ENCODE measurements at places on chromosomes 3 and 15. TPM values are rescaled to one million over a fixed set of nuclear protein-coding genes. Genes with fewer than 3 reads are reported as not detected.

DNA sequence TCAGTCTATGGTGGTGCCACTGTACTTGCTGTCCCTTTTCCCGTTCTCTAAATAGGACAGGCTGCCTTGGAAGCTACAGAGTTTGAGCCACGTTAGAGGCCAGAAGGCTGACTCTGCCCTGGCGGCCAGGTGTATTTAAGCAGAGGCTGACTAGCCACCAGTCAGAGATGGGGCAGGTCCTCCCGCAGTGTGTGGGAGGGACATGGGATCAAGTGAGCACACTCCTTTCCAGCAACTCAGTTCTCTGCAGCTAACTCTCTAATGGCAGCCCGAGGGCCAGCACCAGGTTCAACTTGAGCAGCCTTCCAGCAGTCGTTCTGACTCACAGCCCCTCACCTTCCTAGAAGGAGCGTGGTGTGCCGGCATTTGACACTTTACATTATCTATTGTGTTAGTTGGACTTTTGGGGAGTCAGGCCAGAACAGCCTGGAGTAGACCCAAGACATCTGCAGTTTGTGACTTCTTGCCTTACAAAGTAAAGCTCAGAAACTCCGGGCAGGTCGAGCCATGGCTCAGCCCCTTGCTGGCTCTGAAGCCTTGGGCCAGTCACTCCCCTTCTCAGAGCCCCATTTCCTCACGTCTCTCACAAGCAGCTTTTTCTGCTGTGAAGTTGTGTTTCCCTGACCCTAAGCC, 46.7 kb upstream of the MYZAP start:
- no peak for DNase-seq

- DNase-seq = no peak
Observed at GRCh38 chr3:120726791-120727190, 15.5 kb downstream of the RABL3 start.

- DNase-seq = no peak
Observed at GRCh38 chr3:101873619-101874018, 24.3 kb downstream of the NFKBIZ start.

DNA sequence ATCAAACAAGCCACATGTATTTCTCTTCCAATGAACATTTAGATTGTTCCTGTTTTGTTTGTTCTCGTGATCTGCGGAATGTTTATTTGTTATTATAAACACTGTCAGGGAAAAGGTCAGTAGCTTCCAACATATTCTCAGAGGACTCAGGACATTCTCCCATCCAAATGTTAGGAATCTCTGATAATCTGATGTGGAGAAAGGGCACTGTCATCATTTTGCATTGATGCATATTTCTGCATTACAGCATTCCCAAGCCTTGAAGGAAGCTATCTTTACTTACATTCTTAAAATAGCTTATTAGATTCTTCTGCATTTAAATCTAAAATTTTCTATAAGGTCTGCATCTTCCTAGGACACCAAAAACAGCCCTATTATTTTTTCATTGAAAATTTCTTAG, 10.3 kb downstream of the MYO1E start:
- DNase-seq = no peak

GRCh38 chr3:182608832-182609231, 184.5 kb upstream of the ATP11B start:
- no peak for DNase-seq

GRCh38 chr3:98763819-98764418, 779 bp downstream of the ST3GAL6 start:
- DNase-seq = no peak

- DNase-seq = no peak
Observed at GRCh38 chr3:9970020-9970652, 16.5 kb downstream of the EMC3 start.

- DNase-seq = no peak
Observed at GRCh38 chr15:96627031-96627568, 296.6 kb downstream of the NR2F2 start.

DNA sequence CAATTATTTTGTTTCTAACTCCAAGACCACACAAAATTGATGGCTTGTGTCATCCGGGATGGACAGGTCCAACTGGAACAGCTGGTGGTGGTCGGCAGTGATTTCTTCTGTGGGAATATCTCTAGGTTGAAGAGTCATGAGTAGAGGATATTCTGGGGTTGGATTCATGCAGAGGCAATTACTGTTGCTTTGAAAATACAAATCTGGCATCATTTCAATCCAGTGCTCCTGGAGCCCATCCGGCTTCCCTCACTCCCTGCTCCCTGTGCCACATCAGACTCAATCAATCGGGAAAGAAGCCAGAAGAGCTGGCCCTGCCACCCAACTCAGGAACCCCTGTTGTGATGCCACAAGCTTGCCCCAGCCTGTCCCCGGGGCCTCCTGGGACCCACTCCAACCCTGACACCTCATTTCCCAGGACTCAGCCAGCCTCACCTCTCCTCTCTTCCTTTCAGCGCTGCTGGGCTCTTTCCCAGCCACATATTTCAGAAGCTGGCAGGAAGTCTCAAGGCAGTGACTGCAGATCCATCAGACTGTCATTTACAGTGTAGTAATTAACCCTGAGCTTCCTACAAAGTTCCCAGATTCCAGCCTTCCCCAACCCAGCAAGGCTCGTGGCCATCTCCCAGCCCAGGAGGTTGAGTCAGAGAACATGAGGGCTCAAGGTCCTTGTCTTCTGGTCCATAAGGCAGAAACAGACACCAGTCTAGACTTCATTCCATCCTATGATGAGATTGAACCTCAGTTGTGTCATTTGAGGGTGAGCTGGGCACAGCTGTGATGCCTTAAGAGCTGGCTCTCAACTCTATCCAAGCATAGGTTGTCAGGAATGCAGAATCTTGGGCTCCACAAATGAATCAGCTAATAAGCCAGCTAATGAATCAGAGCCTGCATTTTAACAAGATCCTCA, 114.0 kb downstream of the FAM174B start:
- no peak for DNase-seq

- no peak for DNase-seq
Observed at GRCh38 chr15:47755941-47756340, 38.6 kb downstream of the SEMA6D start.

- DNase-seq = no peak
Observed at GRCh38 chr3:46811615-46812236, 51.5 kb downstream of the MYL3 start.

GRCh38 chr15:47412136-47412535, 305.2 kb upstream of the SEMA6D start:
- no peak for DNase-seq

GRCh38 chr3:29525254-29525881, 244.5 kb downstream of the RBMS3 start:
- no peak for DNase-seq

DNA sequence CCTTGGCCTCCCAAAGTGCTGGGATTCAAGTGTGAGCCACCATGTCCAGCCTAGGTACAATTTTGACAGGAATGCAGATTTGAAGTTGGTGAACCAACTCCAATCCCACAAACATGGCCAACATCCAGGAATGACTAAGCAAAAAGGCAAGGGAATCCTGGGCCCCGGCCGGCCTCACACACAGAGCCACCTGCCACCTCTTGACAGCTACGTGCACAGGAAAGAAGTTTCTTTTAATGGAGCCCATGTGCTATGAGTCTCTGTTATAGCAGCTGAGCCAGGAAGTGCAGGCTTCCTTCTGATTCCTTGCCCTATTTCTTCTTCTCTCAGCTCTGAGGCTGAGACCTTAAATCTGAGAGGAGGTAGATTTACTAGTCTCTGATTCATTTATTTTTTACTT, 8.8 kb downstream of the TMEM40 start:
- DNase-seq = peak; percentile 56

DNA sequence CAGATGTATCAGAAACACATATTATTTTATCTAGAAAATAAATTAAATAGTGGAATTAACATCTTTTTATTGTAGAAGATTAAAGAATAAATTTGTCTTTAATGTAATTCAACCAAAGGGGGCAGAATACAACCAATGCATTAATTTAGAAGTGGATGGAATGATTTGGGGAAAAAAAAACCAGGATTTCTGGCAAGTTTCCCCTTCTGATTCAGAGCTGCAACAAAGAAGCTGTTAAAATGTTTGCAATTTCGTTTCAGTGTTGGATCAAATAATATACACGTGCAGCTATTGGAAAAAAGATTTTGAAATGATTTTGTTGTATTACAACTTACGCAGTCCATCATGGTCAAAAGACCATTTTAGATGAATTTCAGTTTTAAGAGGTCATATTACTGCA, 71.6 kb upstream of the ZNF280D start:
- no peak for DNase-seq

- peak; percentile 80 for DNase-seq
Observed at GRCh38 chr3:151837057-151837456, 23.1 kb downstream of the AADAC start.

- DNase-seq = no peak
Observed at GRCh38 chr15:27237319-27237939, 266.4 kb downstream of the GABRG3 start.

- no peak for DNase-seq
Observed at GRCh38 chr3:29099775-29100174, 181.1 kb upstream of the RBMS3 start.

DNA sequence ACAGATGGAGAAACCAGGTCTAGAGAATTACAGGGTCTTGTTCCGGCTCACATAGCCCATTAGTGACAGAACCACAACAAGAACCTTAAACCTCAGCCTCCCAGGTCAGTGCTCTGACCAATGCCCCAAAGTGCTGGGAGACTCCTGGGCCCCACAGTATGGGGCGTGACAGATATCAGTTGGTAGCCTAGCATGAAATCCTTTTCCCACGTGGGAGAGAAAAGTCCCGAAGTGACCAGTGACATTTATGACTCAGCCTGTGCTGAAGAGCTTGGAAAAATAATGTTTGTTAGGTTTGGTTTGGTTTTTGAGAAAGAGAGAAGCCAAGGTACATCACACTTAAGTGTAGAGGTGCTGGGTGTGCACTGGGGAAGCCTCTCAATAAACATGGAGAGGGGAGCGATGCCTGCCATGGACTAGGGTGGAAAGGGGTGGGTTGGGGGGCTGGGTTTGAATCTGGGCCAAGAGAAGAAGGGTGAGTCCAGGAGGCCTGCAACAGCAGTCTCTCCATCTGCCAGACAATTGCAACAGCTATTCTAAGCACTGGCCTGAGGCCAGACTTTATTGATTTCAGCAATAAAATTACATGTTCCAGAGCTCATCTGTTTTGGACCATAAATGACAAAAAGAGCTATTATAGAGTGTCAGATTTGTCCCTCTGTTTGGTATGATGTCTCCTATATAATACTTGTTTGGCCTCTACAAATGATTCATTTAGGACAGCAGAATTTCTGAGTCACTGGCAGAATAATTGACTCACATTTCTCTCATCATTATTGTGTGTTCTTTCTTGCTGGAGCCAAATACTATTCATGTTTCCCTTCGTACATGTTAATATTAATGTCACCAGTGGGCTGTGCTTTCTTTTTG, 43.4 kb downstream of the C2CD4A start:
- no peak for DNase-seq

DNA sequence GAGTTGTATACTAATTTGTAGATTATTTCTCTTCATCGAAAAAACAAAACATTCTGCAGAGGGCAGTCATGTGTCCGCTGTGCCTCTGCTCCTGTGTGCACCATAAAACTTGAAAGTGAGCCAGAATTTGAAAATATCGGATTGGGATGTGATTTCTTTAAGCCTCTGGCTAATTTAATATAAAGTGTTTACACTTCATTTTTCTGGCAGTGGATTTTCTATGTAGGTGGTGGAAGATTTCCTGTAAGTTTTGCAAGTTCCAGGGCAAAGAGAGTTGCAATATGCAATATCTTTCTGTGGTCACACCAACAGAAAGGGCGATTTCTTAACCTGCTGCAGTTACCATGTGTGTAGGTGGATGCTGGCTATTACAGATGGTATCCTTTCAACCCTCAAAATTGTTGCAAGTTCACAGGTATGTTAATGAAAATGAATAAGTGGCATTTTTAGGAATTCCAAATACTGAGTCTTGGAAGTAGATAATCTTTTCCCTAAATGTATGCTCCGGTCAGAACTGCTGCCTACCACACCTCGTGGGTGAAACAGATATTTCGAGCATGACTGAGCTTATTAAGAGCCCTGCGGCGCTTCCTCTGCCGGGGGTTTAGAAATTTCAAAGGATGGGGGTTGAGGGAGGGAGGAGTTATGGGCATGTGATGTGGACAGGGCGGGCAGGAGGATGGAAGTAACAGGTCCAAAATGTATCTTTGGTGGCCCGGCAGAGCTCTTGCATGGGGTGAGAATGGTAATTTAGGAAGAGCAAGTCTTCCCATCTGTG, 134.0 kb downstream of the PGPEP1L start:
- DNase-seq = no peak

DNA sequence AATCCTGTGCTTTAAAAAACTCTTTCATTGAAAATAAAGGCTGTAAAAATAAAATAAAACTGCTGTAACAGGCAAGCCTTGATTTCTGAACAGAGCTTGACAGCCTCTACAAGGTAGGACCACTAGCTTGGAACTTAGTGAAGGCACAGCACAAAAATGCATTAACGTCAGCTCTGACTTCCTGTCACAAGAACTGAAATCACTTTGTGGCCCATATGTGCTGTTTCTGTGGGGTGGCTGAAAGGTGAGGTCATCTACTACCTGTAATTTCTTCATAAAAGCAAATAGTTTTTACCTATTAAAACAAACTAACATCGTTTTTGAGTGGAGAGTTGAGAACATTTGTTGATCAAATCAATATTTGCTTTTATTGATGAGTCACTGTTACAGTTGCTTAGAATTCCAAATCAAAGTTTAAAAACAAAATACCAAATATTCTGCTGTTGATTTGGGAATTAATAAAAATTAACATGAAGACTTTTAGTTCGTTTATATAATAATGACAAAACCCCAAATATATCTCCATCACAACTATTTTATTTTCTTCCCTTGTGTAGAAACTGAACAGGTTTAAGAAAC, 1034.1 kb downstream of the MCTP2 start:
- DNase-seq = no peak

- no peak for DNase-seq
Observed at GRCh38 chr3:20130106-20130505, 55.9 kb downstream of the SGO1 start.

DNA sequence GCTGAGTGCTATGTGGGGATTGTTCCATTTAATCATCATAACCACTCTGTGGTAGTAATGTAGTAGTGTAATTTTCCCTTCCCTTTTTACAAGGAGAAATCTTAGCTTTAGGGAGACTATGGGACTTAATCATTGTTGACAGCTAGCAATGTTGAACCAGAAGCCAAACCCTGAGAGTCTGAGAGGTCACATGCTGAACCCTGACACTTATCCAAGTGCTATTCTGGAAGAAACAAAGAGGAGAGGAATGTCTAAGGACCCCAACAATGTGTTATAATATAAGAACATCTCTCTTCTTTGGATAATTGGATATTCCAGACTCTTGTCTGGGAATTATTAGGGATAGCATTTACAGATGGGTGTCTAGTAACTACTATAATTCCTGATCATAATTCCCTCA, 58.4 kb downstream of the GAP43 start:
- DNase-seq = no peak

GRCh38 chr3:12158387-12159226, at the start of gene TIMP4:
Gene TIMP4, minus strand, starts transcription at chr3:12158912. Its CDS starts 72 bp downstream, at chr3:12158840.
- no peak for DNase-seq

The RBP2 gene
- total RNA-seq = not detected

The ZMYND10 gene
- 1.7 TPM for total RNA-seq

The ANKRD63 gene
- not detected for total RNA-seq

The NRG4 gene
- not detected for total RNA-seq

The MEX3B gene
- total RNA-seq = 15.6 TPM

The LDHAL6B gene
- total RNA-seq = not detected

The CCNB2 gene
- total RNA-seq = 15.8 TPM

The SLC38A3 gene
- total RNA-seq = 0.48 TPM

The FHIT gene
- total RNA-seq = 11.5 TPM

The SERINC4 gene
- total RNA-seq = 0.46 TPM

The GPR171 gene
- total RNA-seq = not detected

The AMOTL2 gene
- 200 TPM for total RNA-seq

The CFAP100 gene
- not detected for total RNA-seq

The HIGD2B gene
- not detected for total RNA-seq

All from kidney epithelial cell (primary cell).